ENCODE measurements at places on chromosomes 3 and 15.

- no peak for DNase-seq
Observed at GRCh38 chr3:122390665-122391064, 6.7 kb downstream of the FAM162A start.

GRCh38 chr3:102229062-102229655 lies 205.7 kb upstream of the ZPLD1 start:
- DNase-seq = peak; percentile 86

GRCh38 chr15:85331655-85332285 lies 48.6 kb upstream of the AKAP13 start:
- no peak for DNase-seq

DNA sequence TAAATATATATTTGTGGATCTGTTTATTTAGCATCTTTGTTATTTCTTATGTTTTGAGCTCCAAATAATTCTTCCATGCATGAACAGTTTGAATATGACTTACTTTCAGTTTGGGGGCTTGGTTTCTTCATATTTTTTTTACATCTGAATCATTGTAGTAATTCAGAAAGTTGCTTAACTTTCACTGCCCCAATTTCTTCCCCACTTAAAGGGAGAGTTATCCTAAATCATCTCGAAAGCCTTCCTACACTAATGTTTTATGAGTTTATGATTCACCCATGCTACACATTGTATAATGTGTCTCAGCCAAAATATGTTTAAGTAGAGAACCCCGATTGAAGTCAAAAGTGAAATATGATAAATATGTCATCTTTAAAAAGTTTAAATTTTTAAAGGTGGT lies 47.8 kb downstream of the SPRED1 start:
- no peak for DNase-seq

DNA sequence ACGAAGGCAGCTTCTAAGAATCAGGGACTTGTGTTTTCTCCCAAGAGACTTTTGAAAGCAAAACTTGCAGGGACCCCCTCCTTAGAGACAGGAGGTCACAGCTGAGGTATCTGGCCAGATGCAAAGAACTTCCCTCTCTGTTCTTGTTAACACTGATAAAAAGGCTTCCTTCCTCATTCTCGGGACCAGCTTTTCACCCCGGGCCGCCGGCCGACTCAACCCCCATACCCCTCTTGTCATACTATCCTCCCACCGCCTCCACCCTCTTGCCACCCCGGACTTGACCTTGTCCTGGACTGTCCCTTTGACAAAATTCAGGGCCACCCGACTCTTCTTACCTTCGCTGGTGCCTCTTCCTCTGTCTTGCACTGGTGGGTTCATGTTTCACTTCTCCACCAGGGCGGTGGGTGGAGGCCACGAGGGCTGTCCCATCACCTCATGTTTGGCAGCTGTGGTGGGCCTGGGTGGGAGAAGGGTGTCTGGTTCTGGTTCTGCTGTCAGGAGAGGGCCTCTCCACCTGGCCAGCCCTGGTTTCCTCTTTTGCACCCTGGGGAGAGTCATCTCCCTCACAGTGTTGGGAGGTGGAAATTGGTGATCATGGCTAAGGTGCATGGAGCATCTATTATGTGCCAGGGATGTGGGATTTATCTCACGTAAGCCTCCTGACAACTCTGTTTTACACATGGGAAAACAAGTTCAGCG lies 32.5 kb downstream of the BHLHE40 start:
- DNase-seq = no peak

DNA sequence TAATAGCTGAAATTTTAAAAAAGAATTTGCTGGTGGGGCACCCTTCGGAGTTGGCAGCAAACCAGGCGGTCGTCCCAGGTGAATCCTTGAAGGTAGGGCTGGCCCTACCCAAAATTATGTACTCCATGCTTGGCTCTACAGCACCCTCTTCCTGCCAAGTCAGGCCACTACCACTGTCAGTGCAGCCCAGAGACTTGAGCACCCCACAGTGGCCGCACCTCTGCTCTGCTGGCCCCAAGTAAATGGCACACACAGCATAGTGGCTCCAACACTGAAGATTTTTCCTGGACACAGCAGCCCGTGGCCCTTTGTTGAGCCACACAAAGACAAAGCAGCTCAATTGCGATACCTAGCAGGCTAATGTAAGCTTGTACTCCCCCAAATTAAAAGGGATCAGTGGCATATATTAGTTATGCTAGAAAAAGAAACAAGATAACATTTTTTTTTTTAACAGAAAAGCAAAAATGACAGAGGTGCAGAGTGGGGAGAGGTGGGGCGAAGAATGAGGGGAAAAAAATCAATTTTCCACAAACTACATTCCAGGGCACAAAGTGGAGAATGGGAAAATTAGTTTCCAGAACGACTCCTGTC lies 250.5 kb downstream of the UACA start:
- DNase-seq = peak; percentile 80

GRCh38 chr15:29636921-29637320 lies 185.3 kb downstream of the TJP1 start:
- DNase-seq = no peak

DNA sequence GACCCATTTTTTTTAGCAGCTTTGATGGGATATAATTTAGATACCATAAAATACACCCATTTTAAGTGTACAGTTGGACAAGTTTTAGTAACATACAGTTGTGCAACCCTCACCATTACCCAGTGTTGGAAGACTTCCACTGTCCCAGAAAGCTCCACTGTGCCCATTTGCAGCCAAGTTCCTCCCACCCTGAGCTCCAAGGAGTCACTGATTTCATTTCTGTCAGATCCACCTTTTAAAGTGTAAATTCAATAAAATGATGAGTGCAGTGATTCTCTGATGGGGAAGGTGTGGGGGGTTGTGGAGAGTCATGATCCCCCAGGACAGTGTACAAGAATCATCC lies 93.2 kb upstream of the IGF1R start:
- DNase-seq = no peak

- DNase-seq = no peak
Observed at GRCh38 chr3:197734667-197735318, 1.9 kb downstream of the RUBCN start.

DNA sequence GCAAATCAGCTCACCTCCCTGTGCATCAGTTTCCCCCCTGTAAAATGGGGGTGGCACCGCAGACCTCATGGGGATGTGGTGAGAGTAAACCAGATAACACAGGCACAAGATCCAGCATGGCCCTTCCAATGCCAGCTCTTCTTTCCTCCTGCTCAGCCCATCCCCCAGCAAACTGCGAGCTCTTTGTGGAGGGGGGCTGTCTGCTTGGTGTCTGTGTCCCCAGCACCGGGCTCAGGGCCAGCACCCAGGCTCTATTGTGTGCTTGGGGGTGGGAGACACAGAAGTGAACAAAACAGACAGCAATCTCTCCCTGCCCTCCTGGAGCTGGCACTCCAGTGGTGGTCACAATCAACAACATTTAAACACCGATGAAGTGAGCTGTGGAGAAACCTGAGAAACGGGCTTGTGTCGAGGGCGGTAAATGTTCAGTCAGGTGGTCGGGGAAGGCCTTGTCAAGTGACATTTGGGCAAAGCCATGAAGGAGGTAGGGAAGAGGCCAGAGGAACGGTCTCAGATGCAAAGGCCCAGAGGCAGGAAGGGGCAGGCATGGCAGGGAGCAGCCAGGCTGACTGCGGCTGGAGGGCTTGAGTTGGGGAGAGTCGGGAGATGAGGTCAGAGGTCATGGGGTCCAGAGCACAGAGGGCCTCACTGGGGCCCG lies 28.4 kb downstream of the GRIP2 start:
- no peak for DNase-seq

DNA sequence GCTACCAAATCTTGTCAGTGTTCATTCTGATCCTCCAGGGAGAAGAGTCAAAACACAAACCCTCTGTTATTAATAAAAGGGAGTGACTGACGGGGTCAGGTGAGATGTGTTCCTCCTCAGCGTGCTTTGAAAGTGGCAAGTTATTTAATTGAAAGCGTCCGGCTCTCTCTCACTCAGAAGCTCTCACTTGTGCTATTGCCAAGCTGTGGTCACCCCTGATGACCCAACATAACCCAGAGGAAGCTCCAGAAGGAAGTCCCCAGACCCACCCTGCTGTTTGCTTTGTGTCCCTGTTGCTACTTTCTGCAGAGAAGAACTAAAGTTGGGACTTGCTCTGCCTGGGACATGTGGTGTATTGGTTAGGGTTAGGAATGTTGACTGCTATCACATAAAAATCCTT lies 235.6 kb downstream of the EDEM1 start:
- no peak for DNase-seq

DNA sequence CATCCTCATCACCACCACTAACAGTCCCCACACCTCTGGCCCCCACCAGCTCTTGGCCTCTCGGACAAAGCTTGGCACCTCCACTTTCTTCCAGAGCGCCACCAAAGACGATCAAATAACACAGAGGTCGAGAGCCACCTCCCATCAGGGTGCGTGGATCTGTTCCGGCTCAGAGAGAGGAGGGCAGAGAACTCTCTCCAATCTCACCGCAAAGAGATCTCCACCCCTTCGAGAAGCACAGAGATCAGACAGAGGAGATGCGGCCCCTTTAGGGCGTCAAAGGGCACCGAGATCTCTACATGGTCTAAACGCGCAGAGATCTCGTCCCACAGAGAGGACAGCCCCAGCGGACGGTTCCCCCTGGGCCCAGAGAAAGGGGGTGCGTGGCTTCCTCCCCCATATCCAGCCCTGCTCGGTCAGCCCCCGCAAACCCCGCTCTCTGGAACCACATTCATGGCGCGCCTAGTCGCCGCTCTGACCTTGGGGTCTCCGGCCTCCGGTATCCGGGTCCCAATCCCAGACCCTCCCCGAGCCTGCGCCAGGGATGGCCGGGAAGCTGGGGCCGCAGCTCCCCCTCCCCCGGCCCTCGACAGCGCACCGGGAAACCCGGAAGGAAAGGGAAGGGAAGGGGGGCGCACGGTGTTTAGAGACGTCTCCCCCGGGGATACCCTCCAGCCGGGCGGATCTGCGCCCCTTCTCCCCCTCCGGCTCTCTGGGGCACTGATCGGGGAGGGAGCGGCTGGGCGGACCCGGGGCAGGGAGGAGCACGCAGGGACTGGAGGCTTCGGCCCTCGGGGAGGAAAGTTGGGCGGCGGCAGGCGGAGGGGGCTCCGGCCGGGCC lies 608 bp downstream of the SCN5A start:
- DNase-seq = peak; percentile 49

DNA sequence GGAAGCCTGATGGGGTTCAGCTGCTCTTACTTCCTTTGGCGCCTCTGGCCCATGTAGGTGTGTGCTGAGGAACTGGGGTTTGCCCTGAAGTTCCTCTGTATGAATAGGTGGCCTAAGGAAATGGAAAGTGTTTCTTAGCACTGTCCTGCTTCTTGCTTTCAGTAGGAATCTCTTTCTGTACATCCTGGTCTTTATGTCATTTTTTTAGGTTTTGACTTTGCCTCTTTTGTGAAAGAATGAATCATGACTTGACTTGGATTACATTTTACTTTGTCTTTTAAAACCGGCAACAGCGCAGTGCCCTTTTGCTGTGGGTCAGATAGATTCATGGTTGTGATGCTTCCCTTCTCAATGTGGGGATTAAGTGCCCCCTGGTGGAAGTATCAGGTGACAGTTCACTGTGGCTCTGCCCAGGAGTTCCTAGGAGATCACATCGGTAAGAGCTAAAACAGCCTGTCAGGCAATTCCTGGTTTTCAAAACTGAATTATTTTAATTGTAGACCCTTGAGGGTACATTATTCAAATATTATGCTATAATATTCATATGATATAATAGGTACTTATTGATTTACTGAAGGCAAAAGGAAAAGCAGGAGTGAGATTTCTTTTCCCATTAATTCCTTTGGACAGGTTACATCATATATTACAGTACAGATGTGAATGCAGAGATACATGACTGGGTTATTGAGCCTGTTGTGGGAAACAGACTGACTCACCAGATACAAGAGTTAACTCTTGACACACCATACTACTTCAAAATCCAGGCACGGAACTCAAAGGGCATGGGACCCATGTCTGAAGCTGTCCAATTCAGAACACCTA lies 95.4 kb downstream of the HCN4 start:
- DNase-seq = peak; percentile 15

DNA sequence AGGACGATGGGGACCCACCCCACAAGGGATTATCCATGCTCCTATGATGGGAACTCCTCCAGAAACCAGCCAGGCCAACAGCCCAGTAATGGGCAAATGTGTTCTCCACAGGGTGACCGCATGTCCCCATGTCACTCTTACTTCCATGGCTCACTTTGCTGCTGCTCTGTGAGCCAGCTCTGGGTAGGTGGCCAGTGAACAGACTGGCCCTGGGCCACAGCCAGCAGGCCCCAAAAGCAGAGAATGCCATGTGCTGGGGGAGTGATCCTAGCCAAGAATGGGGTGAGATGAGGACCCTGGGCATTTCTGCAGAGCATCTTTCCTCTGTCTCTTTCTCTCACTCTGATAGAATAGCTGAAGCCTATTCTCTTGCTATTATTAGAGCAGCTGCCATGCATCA lies 391.4 kb downstream of the LRTM1 start:
- no peak for DNase-seq

DNA sequence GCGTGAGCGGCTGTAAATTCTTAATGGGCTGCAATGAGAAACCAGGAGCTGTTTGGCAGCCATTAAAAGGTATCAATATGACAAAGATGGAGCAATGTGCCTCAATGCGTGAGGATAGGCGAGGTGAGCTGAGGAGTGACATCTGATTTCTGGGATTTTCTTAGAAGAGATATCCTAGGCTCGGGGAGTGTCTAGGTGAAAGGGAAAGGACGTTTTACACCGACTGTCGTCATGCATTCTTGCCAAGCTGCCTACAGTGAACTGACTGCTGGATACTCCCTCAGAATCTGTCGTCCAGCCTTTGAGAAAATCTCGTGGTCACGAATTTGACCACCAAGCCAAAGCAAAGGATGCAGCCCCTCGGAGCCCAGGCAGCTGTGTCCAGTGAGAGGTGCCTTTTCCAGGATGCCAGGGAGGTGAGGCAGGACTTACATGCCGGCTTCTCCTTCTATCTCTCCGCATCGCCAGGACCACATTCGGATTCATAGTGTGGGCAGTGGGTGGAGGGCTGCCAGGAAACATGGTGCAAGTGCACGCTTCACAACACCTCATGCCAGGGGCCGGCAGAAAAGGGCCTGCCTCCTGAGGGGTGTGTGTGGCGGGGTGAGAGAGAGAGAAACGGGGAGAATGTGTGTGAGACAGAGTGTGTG lies 80.3 kb upstream of the ABHD17C start:
- no peak for DNase-seq

DNA sequence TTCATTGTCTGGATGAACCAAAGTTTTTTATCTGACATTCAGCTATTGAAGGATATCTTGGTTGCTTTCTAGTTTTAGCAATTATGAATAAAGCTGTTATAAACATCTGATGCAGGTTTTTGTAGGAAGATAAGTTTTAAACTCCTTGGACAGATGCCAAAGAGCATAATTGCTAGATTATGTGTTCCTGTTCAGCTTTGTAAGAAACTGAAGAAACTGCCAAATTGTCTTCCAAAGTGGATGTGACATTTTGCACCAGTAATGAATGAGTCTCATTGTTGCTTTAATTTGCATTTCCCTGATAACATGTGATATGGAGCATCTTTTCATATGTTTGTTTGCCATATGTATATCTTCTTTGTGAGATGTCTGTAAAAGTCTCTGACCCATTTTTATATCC lies 239.9 kb upstream of the TTC14 start:
- no peak for DNase-seq

- DNase-seq = no peak
Observed at GRCh38 chr15:43330780-43331087, 361 bp upstream of the LCMT2 start.

GRCh38 chr3:13451301-13451673 lies 28.8 kb upstream of the HDAC11 start:
- DNase-seq = no peak

- DNase-seq = no peak
Observed at GRCh38 chr3:18099611-18100010, 325.5 kb downstream of the SATB1 start.

- DNase-seq = no peak
Observed at GRCh38 chr15:74370471-74370870, 3.0 kb upstream of the CYP11A1 start.

- DNase-seq = no peak
Observed at GRCh38 chr3:157572559-157573270, 69.5 kb upstream of the VEPH1 start.
